GOT3 (cell line): ENCODE measurements at places on chromosomes 2 and 18.

DNA sequence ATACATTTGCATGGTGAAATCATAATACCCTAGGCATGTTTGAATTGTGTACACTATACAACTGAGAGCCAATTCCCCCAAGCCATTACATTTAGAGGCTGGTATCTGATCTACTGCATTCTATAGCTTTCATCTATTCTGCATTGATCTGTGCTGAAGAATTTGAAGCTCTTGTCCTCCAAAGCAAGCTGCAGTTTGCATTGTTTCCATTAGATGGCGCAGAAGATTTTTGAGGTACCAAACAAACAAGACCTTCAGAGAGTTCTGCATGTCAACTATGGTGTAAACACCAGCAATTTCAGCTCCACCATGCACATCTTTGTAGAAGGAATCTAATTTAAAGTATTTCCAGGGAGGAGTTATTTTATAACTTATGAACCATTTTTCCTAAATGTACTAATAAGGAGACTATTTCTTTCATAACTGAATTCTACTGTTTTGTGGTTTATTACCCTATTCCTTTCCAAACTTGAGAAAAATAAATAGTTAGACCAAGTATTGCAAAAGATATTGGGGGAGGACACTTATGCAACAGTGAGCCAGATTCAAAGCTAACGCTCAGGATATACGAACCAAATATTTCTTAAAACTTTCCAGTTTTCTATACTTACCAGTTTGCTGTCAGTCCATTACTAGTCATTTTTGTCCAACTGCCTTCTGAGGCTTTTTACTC is 761.8 kb upstream of the ACVR2A start:
- no peak for DNase-seq

DNA sequence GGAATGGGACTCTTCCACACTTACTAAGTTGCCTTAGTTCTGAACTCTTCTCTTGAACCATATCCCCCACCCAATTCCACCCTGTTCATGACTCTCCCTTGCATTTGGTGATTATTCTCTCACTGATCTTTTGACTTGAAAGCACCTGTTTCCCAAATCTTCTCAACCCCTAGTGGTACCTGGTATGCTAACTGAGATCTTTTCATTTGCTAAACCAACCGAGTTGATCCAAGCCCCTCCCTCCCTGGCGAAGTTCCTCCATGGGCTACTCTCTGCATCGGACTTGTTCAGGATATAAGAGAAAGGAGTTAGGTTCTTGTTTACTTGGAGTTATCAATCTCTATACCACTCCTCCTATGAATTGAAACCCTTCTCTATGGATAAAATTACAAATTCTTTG is 593.5 kb downstream of the BCL11A start:
- no peak for DNase-seq

- DNase-seq: no peak
These were observed 884.8 kb downstream of the EPHA4 start for GRCh38 chr2:220687231-220687843.

DNA sequence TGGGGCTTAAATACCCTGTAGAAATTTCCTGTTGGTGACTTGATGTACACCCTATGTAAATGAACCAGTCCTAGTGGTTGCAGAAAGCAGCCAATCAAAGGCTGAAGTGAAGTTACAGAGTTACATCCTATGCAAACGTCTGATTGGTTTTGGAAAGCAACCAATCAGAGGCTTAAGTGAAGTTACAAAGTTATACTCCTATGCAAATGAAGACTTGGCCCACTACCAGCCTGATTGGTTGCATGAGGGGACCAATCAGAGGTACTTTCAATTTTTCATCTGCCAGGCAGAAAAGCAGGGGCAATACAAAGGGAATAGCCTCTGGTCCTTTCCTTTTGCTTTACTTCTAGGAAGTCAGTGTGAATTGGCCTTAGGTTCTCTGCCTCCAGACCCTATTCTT is 13.6 kb upstream of the ZNF397 start:
- no peak for DNase-seq

- DNase-seq: peak; percentile 46
These were observed 35.3 kb upstream of the DNMT3A start for GRCh38 chr2:25376750-25377621.

DNA sequence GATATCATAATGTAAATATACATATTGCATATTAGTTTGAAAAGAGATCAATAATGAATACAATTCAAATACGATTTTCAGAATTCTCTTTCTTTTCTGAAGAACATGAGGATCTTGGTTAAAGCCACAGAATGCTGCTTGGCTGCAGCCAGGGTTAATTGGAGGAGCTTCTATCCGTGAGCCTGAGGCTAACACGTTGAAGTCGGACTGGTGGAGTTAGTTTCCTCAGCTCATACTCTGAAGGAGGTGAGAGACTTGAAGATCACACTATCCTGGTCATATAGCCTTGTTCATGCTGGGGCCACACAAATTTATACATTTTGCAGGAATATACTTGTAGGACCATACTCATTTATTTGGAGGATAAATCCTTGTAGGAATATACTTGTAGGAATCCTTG is 335.8 kb downstream of the TRIB2 start:
- DNase-seq: no peak

GRCh38 chr2:19806591-19806990 is 95.2 kb downstream of the TTC32 start:
- no peak for DNase-seq
